ENCODE measurements at places on chromosomes 5 and 9. TPM values are rescaled to one million over a fixed set of nuclear protein-coding genes. Genes with fewer than 3 reads are reported as not detected.

ZNF483 gene
- total RNA-seq = 4.7 TPM

PLCXD3 gene
- total RNA-seq = not detected

EFNA5 gene
- not detected for total RNA-seq

CCDC192 gene
- total RNA-seq = not detected

SV2C gene
- total RNA-seq = 0.07 TPM

GABRA1 gene
- not detected for total RNA-seq

PALM2AKAP2 gene
- total RNA-seq = 5.2 TPM

LRRC70 gene
- total RNA-seq = 0.63 TPM

GPX8 gene
- total RNA-seq = not detected

Data from T-helper 1 cell treated with Interleukin-12 subunit alpha and Interleukin-12 subunit beta and Interleukin-4 antibody, amounts not matched to agents 30 ng/mL and 1 ng/mL, for 36 hours (primary cell).